ENCODE measurements at places on chromosomes 2 and 18. TPM values are rescaled to one million over a fixed set of nuclear protein-coding genes. Genes with fewer than 3 reads are reported as not detected.

Gene KIF5C
- total RNA-seq = 18.6 TPM

Gene FAM124B
- total RNA-seq = 0.43 TPM

GRCh38 chr2:120624061-120624737 lies 111.5 kb upstream of the GLI2 start:
- no peak for DNase-seq

Gene AP1S3
- 10.7 TPM for total RNA-seq

- peak; percentile 70 for DNase-seq
Measured at GRCh38 chr2:86037141-86037794, 68.4 kb downstream of the POLR1A start.

Gene CRYGD
- total RNA-seq = not detected

GRCh38 chr2:195029804-195030654 lies 627.0 kb upstream of the SLC39A10 start:
- DNase-seq = no peak

GRCh38 chr2:112796486-112796885 lies 12.2 kb upstream of the IL1A start:
- DNase-seq = no peak

- no peak for DNase-seq
Measured at GRCh38 chr2:7595206-7595605, 678.0 kb downstream of the RNF144A start.

- no peak for DNase-seq
Measured at GRCh38 chr2:227861011-227861410, 10.4 kb upstream of the DAW1 start.

Data from activated naive CD4-positive, alpha-beta T cell treated with anti-CD3 and anti-CD28 coated beads for 36 hours (primary cell).